HFFc6 (cell line): ENCODE measurements at places on chromosomes 11 and 22. TPM values are rescaled to one million over a fixed set of nuclear protein-coding genes. Genes with fewer than 3 reads are reported as not detected.

The OR2AT4 gene
- total RNA-seq = not detected in 3 replicates

The SESN3 gene
- total RNA-seq = 0.10 to 0.24 TPM (median 0.14 TPM) in 3 replicates

The MYO18B gene
- total RNA-seq = 0.02 TPM in 1 of 3 replicates, not detected in the others

The ABTB2 gene
- 2.5 and 4.0 TPM in 2 replicates for total RNA-seq

The RAC2 gene
- 25.4 to 52.6 TPM (median 31.5 TPM) in 3 replicates for total RNA-seq
